Muscle of arm (tissue), 14 donors: ENCODE measurements at places on chromosomes 13 and 19.
A peak's percentile ranks its signal among the peaks of the same experiment; 100 is the strongest.

GRCh38 chr19:33275933-33276619, 26.3 kb downstream of the CEBPA start:
- no peak for DNase-seq

GRCh38 chr13:53921473-53921872, 892.9 kb downstream of the OLFM4 start:
- no peak for DNase-seq

DNA sequence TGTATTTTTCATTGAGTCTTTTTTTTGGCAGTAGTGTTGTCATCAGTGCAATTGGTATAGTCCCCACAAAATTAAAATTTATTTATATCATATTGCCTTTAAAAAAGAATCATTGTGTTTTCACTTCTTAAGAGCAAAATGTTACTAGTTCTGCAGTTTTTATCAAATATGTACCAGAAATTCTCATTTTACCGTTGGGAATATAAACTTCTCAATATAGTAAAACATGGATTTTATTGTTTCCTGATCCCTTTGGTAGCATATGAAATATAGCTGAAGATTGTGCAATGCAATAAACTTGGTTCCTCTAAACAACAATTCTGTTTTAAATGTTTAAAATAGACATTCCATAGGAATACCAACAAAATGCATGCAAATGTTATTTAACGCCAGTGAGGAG, 306.5 kb upstream of the PCDH20 start:
- no peak for DNase-seq

GRCh38 chr19:41967054-41967783, 8.1 kb upstream of the RABAC1 start:
- DNase-seq: no peak

DNA sequence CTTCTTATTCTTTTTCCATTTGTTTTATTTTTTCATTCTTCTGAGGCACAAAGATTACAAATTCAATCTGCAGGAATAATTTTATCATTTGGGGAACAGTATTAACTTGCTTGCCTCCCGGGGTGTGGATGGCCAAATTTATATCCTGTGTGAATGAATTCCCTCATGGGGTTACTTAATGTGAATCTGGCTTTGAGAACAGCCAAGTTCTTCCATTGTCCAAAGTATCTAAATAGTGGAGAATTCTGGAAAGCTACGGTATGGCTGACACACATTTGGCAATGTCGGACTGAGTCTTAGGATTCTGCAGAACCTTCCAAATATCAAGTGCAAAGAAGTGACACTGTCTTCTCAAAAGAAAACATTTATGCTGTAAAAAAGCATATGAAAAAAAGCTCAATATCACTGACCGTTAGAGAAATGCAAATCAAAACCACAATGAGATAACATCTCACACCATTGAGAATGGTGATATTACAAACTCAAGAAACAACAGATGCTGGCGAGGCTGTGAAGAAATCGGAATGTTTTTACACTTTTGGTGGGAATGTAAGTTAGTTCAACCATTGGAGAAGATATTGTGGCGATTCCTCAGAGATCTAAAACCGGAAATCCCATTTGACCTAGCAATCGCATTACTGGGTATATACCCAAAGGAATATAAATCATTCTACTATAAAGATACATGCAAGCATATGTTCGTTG, 620.2 kb downstream of the EFNB2 start:
- DNase-seq: peak; percentile 66

GRCh38 chr13:63944911-63945310, 2529.3 kb upstream of the PCDH20 start:
- no peak for DNase-seq

DNA sequence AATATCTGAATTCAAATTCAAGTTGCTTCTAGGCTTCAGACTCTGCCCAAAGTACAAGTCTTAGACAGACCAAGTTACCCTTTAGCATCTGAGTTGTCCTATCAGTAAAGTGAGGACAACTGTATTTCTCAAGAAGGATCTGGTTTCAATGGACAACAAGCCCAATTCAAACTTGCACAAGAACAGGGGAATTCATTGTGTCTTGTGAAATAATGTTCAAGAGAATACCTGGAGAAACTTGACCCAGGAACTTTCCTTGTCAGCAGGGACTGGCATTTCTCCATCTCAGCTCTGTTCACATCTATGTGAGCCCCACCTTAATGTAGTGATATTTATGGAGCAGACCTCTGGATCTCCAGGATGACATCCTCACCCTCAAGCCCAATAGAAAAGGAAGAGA, 894.9 kb upstream of the SLC10A2 start:
- no peak for DNase-seq

GRCh38 chr13:98365302-98365701, 188.2 kb upstream of the RNF113B start:
- no peak for DNase-seq

GRCh38 chr13:48892688-48893075, 83.0 kb upstream of the FNDC3A start:
- DNase-seq: no peak

DNA sequence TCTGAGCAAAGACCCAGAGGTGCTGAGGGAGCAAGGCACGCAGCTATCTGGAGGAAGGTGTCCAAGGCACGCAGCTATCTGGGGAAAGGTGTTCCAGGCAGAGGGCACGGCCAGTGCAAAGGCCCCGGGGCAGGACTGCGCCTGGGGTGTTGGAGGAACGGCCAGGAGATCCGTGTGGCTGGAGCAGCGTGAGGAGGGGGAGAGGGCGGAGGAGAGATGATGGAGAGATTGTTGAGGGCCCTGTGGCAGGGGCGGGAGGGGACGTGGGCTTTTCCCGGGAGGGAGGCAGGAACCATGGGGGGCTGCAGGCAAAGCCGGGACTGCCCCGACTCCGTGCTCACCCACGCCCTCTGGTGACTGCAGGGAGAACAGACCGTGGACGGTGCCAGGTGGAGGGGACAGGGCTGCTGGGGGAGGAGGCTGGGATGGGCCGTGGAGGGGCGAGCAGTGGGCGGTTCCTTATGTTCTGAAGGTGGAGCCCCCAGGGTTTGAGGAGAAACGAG, 13.3 kb upstream of the MISP start:
- no peak for DNase-seq

DNA sequence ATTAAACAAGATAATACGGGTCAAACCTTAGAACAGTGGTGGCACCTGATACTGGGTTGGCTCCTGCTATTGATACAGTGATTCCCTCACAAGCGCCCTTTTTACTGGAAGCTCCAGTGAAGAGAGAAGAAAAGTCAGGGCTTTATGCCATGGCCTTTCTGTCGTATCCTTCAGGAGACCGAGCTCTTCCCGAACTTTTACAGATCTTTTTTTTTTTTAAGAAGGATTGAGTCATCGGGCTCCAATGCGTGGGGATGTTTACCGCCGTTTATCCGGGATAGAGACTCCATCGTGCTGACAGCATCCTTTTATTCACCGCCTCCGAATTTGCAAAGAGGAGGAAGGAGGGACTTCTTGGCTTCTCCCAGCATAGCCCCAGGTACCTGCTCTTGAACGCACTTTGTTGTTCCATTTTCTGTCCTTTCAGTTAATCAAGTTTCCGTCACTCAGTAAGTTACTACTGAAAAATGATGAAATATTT, 574 bp downstream of the ZNF227 start:
- DNase-seq: no peak

- DNase-seq: no peak
Observed at GRCh38 chr13:31793246-31793645, 53.9 kb downstream of the RXFP2 start.

GRCh38 chr13:52158629-52159158, 703 bp downstream of the NEK3 start:
- DNase-seq: peak; percentile 56

DNA sequence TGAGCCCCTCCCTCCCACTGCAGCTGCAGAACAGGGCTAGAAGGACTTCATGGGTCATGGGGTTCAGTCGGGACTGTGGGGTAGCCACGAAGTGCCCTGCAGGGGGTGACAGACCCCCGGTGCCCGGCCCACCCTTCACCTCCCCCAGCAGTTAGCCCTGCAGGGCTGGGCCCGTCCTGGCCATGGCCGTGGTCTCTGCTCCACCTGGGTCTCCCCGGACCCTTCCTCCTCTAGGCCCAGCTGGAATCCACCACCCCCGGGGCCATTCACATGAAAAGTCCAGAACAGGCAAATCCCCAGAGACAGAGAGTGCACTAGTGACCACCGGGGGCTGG, 17.3 kb downstream of the MKNK2 start:
- no peak for DNase-seq

DNA sequence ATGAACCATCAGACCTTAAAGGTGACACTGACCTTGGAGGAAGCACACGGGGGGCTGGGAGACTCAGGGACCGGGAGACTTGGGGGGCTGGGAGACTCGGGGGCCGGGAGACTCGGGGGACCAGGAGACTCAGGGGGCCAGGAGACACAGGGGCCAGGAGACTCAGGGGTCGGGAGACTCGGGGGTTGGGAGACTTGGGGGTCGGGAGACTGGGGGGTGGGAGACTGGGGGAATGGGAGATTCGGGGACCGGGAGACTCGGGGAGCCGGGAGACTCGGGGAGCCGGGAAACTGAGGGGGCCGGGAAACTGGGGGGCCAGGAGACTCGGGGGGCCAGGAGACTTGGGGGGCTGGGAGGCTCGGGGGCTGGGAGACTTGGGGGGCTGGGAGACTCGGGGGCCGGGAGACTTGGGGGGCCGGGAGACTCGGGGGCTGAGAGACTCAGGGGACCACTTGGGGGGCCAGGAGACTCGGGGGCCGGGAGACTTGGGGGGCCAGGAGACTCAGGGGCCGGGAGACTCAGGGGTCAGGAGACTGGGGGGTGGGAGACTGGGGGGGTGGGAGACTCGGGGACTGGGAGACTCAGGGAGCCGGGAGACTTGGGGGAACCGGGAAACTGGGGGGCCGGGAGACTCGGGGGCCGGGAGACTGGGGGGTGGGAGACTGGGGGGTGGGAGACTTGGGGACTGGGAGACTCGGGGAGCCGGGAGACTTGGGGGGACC, 62.9 kb downstream of the RASA3 start:
- no peak for DNase-seq

DNA sequence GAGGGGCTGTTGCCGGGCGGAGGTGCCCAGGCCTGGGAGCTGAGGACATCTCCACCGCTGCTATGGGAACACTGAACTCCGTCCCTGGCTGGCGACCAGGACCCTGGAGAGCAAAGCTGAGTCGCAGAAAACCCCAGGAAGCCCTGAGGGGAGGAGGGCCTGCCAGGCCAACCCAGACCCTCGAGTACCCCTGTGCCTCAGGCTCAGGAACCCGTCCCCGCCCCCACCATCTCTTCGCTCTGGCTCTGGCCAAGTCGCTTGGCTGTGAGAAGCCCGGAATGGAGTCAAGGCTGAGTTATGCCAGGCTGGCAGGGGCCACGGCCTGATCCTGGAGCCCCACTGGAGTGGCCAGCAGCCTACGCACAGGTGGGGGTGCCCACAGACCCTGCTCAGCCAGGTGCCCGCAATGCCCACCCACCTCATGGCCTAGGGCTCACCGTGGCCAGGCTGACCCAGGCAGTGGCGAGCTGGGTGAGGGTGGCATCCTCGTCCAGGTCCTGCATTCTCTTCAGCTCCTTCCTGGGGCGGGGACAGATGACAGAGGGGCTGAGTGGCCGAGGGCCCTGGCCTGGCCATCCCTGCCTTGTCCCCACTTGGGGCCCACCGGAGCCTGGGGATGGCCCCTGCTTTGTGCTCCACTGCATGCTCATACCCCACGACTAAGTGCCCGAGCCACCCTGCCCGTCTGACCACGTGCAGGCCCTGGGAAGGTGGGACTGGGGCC, 8.5 kb upstream of the CERS1 start:
- DNase-seq: no peak

DNA sequence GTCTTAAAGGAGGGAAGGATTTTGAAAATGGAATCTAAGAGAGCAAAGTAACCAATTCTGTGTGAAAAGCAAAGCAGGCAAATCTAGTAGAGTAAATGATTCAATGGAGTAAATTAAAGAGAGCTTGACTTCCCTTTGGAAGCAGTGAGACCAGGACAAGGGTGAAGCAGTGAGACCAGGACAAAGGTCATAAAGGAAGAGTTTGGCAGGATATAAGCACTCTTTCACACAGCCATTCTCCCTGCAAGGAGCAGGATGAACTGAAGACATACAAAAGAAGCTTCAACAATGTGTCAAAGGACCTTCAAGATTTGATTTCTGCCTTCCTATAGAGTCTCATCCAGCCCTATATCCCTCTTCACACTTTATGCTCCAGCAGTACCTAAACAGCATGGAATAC, 123.8 kb downstream of the ENOX1 start:
- DNase-seq: no peak

GRCh38 chr13:85486663-85487062, 312.6 kb downstream of the SLITRK6 start:
- DNase-seq: no peak

DNA sequence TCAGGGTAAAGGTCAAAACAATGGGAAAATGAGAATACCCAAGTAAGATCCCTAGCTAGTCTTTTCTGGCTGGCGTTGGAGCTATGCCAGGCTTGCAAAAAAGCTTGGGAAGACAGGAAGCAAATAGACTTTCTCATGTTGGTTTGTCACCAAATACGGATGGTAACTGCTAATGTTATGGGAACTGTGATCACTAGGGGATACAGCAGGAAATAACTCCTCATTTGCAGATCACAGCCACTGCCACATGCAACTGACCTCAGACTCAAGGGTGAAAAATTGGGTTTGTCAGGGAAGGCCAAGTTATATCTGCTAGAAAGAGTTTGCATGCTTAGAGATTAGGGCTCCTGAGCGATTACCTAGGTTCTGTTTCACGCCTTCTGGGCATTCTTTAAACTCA, 162.9 kb downstream of the NHLRC3 start:
- no peak for DNase-seq

- no peak for DNase-seq
Observed at GRCh38 chr13:50119591-50119990, 104.3 kb downstream of the KCNRG start.

GRCh38 chr13:98992355-98992754, 14.5 kb upstream of the DOCK9 start:
- no peak for DNase-seq

DNA sequence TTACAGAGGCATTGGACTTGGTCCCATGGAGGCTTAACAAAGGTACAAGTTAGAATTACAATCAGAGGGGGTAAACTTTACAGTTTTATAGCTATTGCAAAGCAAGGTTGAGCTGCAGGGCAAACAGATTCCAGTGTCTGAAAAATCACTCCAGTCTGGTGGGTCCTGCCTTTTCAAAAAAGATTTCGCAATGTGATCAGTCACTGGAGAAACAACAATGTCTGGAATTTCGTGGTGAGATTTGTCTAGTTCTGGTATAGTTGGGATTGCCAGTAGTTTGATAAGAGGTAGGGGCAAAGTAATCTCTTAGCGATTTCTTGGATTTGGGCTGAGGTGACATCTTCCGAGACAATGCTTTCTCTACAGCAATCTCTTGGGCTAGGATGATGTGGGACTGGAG, 1198.2 kb upstream of the PCDH9 start:
- no peak for DNase-seq

DNA sequence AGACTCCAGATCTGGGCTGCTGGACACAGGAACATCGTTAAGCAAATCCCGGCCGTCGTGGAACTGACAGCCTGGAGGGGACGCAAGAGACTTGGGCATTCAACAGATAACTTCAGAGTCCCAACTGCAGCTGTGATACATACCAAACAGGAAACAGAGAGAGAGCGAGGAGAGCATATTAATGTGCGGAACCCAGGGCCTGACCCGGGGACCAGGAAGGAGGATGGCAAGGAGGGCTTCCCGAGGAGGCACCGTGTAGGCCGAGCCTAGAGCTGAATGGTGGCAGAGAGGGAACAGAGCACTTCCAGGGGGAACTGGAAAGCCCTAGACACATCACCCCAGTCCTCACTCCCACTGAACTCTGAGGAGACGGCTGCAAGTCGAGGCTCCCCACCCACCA, 68.1 kb downstream of the SIPA1L3 start:
- no peak for DNase-seq

- DNase-seq: no peak
Observed at GRCh38 chr13:52978989-52979388, 49.6 kb upstream of the OLFM4 start.

- no peak for DNase-seq
Observed at GRCh38 chr13:97205982-97206381, 16.2 kb upstream of the MBNL2 start.
